ENCODE measurements at places on chromosomes 16 and 17.

- DNase-seq = no peak
Measured at GRCh38 chr16:11687601-11688519, 19.6 kb downstream of the SNN start.

DNA sequence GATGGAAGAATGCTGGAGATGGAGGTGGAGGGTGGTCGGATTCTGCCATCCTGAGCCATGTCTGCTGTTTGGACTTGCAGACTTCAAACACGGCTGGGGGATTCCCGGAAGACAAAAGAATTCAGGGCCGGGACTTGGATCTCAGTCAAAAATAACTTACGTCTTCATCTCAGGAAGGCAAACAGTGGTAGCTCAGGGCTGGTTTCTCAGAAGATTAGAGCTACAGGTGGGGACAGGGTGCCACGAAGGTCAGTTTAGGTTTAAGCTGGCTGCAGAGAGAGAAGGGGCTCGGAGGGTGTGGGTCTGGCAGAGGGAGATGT lies 4.3 kb upstream of the RHBDL3 start:
- no peak for DNase-seq

GRCh38 chr17:58626905-58627304 lies 64.9 kb downstream of the TEX14 start:
- no peak for DNase-seq

GRCh38 chr16:73383195-73383987 lies 335.5 kb upstream of the ZFHX3 start:
- no peak for DNase-seq

- no peak for DNase-seq
Measured at GRCh38 chr16:17607075-17607509, 136.3 kb upstream of the XYLT1 start.

DNA sequence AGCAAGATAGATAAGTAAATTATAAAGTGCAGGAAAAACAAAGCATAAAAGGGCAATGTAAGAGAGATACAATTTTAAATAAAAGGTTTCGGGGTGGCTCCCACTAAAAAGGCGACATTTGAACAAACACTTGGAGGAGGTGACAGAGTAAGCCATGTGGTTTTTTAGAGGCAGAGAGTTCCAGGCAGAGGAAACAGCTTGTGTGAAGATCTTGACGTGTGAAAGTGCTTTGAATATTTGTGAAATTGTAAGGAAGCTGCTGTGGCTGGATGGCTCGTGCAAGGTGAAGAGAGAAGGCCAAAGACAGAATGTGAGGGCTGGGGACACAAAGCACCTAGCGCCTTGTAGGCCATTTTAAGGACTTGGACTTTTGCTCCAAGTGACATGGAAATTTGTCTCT lies 28.6 kb upstream of the HYDIN start:
- no peak for DNase-seq

- no peak for DNase-seq
Measured at GRCh38 chr16:11309895-11310633, 28.9 kb upstream of the PRM1 start.

Measured in smooth muscle cell of the brain vasculature (primary cell).